Cerebellar nuclear complex (tissue), 1 donor: ENCODE measurements at places on chromosomes 13 and 19.
A peak's percentile ranks its signal among the peaks of the same experiment; 100 is the strongest.

GRCh38 chr13:23705583-23705982 is 135.4 kb downstream of the TNFRSF19 start:
- no peak for DNase-seq

- DNase-seq: no peak
These were observed 743 bp downstream of the CHAF1A start for GRCh38 chr19:4403005-4403761.

DNA sequence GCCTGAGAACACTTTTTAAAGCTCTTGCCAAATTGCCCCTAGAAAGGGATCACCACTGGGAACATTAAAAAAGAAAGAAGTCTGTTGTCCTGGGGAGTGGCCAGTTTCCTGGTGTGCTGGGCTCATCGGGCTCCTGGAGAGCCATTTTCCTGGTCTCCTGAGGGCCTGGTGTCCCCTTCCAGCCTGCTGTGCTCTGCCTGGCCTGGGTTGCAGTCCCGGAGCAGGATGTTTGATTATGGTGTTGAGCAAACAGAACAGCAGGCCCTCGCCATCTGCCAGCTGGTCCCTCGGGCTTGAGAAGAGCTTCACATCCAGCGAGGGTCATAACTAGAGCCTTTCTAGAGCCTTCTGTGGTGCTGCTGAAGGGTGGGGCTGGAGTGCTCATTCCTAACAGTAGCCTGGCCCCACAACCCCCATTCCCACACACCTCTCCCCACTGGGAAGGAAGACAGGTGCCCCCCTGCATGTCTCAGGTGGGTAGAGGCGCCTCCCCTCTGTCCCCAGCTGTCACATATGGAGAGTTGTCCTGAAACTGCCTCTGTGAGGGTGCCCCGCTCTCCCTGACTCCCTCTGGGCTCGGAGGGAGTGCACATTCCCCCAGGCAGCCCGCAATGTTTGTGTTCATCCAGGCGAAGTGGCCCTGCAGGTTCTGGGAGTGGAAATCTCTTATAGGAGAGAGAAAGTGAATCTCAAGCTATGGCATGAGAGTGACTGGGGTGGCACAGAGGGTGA is 151.1 kb downstream of the SIPA1L3 start:
- DNase-seq: no peak

GRCh38 chr13:49760558-49760957 is 31.9 kb downstream of the KPNA3 start:
- no peak for DNase-seq

DNA sequence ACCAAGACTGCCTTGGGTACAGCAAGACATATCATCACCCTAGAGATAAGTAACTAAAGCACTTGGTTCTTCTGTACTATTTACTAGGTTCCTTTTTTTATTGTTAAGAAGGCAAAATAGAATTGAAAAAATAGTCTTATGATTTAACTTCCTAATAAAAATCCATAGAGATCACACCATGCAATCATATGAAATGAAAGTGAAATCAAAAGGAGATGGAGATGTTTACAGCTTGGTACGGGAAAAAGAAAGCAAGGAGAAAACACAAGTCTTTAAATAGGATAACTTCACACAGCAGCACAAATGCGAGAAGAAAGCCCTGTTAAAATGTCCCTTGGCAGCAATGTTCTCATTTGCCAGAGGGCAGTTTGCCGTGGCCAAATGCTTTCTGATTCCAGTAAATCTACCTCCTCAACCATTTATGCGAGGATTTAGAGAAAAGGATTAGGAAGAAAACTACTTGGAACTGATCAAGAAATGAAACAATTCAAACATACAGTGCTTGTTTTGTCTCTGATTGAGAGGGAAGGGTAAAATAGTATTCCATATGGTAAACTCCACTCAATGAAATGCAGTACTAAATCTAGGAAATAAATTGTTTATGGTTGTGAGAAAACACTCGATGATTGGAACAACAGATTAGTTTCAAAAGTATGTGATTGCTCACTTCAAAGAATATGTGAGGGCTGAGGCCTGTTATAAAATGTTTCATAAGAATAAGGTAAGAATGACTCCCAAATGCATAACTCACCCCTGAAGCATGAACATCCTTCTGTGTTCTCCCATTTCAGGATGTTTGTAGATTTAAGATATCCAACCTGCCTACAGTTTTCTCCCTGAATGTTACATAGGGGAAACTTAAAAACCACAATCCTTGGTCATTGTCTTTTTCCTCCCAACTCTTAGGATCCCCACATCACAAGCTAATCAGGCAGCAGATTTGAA is 487.8 kb downstream of the DACH1 start:
- DNase-seq: no peak

GRCh38 chr13:60887711-60888110 is 490.7 kb downstream of the TDRD3 start:
- no peak for DNase-seq

GRCh38 chr19:39946532-39946931 is 12.1 kb upstream of the FCGBP start:
- DNase-seq: no peak

- DNase-seq: no peak
These were observed 80.9 kb upstream of the ADGRE5 start for GRCh38 chr19:14300303-14300702.

- DNase-seq: no peak
These were observed 5.2 kb downstream of the BORCS8 start for GRCh38 chr19:19186742-19187141.

GRCh38 chr19:17671906-17672305 is 16.2 kb downstream of the UNC13A start:
- peak; percentile 6 for DNase-seq

GRCh38 chr19:11148001-11148400 is 7.6 kb downstream of the SPC24 start:
- no peak for DNase-seq

DNA sequence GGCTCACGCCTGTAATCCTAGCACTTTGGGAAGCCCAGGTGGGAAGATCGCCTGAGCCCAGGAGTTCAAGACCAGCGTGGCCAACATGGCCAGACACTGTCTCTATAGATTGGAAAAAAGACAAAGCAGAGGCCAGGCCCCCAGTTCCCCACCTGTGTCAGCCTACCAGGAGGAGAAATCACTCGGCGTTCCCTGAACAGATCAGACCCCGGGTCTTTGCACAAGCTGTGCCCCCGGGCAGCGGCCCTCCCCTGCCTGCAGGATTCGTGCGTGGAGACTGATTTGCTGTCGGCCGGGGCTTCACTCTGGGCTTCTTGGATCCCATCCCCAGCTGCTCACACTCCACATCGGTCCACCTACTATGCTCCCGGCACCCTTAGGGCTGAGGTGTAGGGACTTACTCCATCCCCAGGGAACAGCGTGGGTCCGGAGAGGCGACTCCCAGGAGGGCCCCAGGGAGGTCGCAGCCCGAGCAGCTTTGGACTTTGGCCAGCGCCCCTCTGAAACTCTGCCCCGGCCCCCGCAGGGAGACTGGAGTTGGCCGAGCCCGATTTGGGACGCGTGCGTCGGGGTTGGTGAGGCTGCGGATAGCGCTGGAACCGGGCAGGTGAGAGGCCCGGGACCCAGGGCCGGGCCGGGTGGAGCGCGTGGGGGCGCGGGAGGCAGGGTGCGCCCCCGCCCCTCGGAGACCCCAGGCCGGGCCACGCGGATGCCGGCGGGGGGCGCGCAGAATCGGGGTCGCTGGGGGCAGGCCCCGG is 515 bp upstream of the EFNA2 start:
- no peak for DNase-seq

- no peak for DNase-seq
These were observed 1.8 kb downstream of the VASP start for GRCh38 chr19:45508861-45509691.

GRCh38 chr19:5843295-5843927 is 3.9 kb upstream of the FUT6 start:
- DNase-seq: no peak

GRCh38 chr13:111204438-111205177 is 89.5 kb downstream of the ARHGEF7 start:
- DNase-seq: no peak

DNA sequence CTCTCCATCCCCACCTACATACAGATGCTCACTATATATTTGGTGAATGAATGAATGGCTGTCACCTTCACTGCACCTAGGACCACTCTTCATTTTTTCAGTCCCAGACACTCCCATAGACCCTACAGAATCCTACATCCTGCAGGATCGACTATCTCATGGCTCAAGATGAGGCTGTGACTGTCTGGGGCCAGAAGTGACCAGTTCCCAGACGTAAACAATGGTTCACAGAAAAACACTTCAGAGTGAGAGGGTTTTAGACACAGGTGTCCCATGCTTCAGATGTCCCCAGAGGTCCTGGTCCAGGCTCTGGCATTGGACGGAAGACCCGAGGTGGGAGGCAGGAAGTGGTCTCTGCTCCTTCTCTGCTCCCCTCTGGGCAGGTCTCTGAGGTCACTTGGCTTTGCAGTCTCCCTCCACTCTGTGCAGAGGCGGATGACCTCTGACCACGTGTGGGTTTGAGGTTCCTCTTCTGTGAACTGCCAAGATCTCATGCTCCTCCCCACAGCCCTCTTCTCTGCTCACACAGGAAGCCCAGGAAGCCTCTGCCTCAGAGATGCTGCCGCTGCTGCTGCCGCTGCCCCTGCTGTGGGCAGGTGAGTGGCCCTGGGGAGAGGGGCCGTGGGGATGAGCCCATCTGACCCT is 24.9 kb downstream of the SIGLEC7 start:
- no peak for DNase-seq

DNA sequence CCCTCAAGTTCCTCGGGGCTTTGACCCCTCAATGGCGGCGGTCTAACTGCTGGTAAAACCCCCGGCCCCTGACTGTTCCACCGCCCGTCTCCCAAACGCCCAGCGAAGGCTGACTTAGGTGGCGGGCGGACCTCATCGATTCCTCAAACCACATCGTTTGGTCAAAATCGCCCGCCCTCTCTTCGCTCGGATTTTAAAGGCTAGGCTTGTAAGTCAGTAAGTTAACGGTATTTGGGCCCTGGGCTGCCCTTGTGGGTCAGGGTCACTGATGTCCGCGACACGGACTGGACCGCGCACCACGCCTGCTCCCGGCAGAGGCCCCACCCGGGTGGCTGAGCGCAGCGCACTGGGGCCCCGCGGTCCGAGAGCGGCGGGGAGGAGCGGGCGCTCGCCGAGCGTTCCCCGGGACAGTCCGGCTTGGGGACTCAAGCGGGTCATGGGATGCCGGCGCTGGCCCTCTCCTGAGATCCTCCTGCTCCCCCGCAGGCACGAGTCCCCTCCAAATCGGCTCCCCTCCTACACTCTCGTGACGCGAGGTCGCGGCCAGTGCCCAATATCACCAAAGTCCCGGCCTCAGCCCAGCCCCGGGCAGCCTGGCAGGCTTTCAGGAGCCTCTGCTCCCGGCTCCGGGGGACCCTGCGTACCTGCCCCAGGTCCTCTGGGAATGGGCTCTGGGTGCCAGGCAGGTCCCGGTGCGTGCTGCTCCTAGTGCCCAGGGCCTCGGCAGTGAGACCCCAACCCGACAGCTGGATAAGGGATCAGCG is 1.0 kb downstream of the FLT1 start:
- no peak for DNase-seq

- no peak for DNase-seq
These were observed 14.7 kb downstream of the DGKH start for GRCh38 chr13:42063105-42063504.

DNA sequence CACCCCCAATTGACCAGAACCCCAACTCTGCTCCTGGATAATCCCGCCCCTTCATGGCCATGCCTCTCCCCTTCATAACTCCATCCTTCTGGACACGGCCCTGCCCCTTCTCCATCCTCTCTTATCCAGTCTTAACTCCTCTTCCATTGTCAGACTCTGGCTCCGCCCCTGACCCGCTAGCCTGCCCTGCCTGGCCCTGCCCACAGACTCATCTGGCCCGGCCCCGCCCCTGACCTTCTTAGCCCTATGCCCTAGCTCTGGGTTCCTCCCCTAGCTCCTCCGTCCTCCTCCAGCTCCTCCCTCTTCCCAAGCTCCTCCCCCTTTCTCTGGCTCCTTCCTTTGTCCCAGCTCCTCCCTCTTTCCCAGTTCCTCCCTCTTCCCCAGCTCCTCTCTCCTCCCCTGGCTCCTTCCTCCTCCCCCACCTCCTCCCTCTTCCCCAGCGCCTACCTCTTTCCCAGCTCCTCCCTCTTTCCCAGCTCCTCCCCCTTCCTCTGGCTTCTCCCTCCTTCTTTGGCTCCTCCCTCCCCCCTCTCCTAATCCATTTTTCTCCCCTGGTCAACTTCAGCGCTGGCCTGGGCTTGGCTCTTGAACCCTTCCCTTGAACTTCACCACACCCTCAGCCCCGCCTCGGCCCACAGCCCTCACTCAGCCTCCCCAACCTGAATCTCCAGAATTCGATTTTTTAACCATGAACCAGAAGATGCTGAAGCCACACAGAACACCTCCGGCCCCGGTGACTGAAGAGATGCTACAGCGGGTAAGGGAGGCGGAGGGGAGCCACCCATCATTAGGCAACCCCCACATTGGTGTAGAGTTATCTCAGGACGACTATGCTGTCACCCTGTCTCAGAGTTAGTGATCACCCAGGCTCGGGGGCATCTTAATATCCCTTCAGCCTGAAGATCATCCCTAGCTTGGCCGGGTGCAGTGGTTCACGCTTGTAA is 9.2 kb upstream of the ZNF358 start:
- DNase-seq: no peak

DNA sequence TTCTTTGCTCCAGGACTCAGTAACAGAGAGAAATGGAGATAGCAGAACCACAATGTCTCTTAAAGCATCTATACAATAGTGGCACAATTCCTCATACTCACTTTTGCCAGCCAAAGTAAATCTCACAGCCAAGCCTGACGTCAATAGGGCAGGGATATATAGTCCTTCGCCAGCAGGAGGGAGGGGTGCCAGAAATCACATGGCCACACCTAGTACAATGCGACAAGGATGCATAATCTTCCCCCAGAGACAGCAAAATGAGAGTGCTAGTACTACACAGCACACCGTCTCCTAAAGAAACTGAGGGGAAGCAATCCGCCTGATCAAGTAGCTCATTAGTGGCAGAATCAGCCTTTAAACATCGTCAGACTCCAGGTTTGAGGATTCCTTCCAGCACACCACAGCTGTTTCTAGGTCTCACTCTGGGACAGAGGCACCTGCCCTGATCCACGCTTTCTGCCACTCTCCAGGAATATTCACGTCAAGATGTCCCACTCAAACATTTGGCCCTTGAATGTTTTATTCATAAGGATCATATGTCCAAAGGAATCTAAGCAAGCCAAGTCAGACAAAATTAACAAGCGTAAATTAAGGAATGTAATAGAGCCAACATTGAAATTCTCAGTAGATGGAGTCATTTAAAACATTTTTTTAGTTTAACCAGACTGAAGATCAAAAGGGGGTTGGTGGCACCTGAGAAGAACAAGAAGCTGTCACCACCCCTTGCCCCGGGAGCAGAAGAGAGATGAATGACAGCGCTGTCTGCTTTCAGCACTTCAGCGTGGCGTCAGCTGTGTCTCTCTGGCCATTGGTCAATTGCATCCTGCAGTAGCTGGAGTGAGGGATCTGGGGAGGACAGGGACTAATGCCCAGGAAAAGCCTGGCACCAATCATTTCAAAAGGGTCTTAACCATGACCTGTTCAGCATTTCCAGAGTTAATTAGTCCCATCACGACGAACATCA is 63.5 kb upstream of the SERP2 start:
- DNase-seq: no peak

GRCh38 chr19:8515317-8515716 is 1.4 kb upstream of the ZNF414 start:
- no peak for DNase-seq

GRCh38 chr19:48302600-48302959 is 22.8 kb upstream of the EMP3 start:
- DNase-seq: no peak
